ENCODE measurements at places on chromosomes 3 and 15.

- peak; percentile 49 for DNase-seq
Observed at GRCh38 chr15:26087881-26088280, 224.8 kb upstream of the ATP10A start.

DNA sequence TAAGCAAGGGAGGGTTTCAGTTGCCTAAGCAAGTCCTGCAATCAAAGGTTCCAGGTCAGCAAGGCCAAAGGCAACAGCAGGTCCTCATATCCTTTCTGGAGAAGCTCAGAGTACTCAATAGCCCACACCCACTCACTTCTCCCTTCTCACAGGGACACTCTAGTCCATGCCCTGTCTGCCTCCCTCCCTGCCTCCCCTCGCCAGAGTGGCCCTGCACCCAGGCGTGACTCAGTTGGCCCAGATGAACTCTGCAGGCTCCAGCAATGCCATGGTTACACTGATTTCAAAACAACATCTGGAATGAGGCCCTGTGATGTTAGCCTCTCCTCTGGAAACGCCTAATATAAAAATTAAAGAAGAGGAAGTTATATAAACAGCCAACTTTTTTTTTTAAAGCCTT lies 32.9 kb downstream of the IL16 start:
- DNase-seq, result no peak

GRCh38 chr3:173912126-173912525 lies 514.6 kb downstream of the NLGN1 start:
- DNase-seq, result no peak

- DNase-seq, result peak; percentile 15
Observed at GRCh38 chr15:69573815-69574475, 121.3 kb downstream of the RPLP1 start.

DNA sequence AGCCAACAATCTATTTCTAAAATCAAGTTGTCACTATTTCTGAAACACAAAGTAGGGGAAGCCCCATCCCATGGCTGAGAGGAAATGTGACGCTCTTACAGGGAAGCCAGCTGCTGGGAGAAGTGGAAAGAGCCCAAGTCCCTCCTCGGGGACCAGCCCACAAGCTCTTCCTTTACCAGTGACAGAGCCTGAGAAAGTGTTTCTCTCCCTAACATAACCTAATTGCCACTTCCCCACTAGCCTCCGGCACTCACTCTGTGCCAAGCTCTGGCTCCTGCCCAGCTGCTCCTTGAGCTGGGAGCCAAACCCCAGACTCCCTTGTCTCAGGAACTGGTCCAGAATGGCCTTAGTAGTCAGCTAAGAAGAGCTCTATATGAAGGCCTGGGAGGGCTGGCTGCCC lies 42.9 kb downstream of the TNFAIP8L3 start:
- DNase-seq, result no peak

GRCh38 chr3:19954676-19955075 lies 7.8 kb downstream of the RAB5A start:
- DNase-seq, result no peak

GRCh38 chr3:53192608-53193007 lies 31.6 kb downstream of the PRKCD start:
- DNase-seq, result no peak

GRCh38 chr3:23712656-23713559 lies 92.8 kb upstream of the UBE2E1 start:
- DNase-seq, result peak; percentile 81

- no peak for DNase-seq
Observed at GRCh38 chr15:64045774-64046420, 388 bp downstream of the DAPK2 start.

Data from HT1080 (cell line).